ENCODE measurements at places on chromosomes 1 and 21. TPM values are rescaled to one million over a fixed set of nuclear protein-coding genes. Genes with fewer than 3 reads are reported as not detected.

- no peak for DNase-seq
Measured at GRCh38 chr21:37647781-37648180, 268.5 kb downstream of the KCNJ6 start.

DNA sequence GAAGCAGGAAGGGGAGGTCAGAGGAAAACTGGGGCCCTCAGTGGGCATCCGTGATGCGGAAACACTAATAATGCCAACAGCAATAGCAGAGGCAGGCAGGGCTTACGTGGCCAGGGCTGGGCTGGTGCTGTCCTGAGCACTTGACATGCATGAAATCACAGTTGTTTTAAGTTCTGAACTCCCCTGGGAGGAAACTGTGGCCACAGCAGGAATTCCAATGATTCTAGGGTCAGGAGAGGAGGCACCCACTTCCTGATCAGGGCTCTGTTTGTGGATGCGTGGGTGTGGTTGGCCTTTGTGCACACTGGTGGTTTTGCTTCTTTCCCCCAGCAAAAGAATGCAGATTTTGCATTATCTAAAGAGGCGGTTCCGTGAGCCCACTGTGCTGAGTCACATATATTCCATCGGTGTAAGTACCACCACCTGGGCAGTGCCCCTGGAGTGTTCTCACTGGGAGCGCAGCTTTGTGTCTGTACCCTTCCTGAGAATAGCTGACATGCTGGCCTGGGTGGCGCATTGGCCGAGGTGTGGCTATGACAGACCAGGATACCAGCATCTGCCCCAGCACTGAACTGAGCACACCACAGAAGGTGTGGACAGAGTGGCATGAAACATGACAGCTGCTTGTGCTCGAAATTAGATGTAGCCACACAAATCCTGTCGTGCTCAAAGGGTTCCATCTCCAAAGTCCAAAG lies 71.0 kb downstream of the PDE9A start:
- no peak for DNase-seq

- DNase-seq = no peak
Measured at GRCh38 chr1:59128239-59128736, 168.6 kb upstream of the FGGY start.

DNA sequence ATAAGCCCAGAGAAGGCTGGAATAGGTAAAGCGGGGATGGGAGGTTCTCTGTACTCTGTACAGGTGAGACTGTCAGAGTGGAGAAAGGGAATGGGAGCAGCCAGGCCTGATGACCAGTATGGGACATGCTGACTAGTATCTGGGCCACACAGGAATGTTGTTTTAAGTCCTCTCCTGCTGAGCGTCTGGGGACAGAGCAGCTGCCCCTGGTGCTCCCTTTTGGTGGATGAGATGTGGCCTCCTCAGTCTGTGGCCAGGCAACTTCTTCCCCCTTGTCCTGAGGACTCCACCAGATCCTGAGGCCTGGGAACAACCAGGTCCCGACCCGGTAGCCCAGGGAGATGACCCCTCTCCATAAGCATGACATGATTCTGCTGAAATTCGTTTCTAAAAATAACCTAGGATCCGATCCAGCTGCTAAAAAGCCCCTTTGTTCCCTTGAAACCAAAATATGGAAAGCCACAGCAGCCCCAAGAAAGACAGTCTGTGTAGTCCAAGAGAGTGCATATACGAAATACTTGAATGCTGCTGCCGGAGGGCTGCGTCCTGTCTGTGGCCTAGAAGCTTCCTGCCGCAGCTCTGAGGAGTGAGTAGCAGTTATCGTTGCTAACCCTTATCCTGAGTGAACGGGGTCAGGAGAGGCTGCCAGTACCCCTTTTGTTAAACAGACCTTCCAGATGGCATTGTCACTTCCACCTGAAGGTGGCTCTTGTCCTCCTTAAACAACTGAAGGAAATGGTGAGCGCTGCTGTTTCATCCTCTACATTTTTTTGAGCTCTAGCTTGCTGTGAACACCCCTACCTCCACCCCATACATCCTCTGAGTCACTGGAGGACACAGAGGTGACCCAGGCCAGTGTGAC lies 47.1 kb downstream of the ATP2B4 start:
- peak; percentile 55 for DNase-seq

GRCh38 chr1:190019717-190020116 lies 457.9 kb downstream of the BRINP3 start:
- no peak for DNase-seq

GRCh38 chr1:186927884-186928283 lies 99.1 kb downstream of the PLA2G4A start:
- DNase-seq = no peak

DNA sequence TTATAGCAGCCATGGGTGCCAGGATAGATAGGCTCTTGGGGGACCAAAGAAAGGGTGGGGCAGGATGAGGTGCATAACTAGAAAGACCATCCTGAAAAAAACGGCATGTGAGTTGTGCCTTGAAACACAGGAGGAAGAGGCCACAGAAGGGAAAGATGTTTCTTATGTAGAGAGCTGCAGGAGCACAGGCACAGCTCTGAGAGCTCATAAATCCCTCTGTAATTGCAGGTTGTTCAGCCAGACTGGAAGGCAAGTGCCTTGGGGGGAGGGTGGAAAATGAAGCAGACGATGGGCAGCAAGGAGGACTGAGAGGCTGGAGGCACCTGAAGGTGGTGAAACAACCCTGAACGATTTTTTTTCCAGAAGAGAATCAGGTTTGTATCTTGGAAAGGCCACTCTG lies 170.7 kb downstream of the NR5A2 start:
- no peak for DNase-seq

DNA sequence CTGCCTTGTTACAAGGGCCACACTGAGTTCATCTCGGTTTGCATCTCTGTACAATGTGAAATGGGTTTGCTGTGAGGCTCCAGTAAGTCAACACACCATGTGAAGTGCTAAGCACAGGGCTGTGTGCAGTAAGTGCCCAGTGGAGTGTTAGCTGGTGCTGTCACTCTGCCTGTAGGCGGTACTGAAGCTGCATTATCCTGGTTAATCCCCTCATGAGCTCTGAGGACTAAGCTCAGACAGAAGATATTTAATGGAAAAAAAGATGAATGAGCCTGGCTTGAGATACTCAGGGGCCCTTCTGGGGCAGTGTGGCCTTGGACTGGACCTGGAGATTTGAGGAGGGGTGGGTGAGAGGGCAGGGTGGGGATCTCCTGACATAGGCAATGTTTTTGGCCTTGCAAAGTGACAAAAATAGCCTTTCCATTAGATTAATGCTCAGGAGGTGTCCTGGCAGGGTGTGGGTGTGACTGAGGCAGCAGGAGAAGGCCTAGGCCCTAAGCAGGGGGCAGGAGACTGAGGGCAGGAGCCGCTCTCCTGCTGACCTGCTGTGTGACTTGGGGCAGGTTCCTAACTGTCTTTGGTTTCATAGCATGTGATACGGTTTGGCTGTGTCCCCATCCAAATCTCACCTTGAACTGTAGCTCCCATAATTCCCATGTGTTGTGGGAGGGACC lies 570.5 kb downstream of the PTPRU start:
- no peak for DNase-seq

DNA sequence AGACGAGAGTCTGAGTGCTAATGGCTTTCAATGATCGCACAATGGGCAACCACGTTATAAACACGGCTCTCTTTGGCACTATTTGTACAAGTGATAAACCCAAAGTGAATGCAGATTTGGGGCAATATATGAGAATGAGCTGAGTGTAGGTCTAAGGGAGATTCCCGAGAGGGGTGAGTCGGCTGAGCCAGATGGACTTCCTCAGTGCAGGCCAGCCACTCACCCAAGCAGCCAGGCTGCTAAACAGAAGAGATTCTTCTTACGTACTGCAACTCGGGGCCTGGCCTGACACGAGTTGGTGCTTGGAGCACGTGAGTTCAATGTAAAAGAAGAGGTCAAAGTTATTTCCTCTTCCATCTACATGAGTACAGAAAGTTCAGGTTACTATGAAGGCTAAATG lies 6.2 kb upstream of the MIXL1 start:
- DNase-seq = no peak

DNA sequence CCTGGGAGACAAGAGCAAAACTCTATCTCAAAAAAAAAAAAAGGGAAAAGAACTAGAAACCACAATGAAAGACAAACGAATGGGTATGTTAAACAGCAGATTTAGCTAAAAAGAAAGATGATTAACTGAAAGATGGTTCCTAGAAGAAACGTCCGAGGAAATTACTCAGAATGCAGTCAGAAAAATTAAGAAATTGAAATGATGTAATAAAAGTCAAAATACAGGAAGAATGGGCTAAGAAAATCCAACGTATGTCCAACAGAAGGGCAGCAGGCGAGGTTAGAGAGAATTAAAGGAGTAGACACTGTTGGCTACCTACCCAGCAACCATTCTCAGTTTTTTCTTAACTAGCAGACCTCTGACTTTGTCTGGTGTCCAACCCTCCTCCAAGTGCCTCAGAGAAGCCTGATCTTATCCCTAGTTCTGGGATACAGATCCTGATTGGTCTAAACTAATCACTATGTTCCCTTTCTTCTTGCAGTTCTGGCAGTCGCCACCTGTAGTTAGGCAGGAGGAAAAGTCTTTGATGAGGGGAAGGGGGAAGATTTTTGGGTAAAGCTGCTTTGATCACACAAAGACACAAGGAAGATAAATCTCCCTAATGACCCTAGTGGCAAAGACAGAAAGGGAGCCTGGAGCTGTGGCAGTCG lies 25.7 kb downstream of the GPR161 start:
- no peak for DNase-seq

DNA sequence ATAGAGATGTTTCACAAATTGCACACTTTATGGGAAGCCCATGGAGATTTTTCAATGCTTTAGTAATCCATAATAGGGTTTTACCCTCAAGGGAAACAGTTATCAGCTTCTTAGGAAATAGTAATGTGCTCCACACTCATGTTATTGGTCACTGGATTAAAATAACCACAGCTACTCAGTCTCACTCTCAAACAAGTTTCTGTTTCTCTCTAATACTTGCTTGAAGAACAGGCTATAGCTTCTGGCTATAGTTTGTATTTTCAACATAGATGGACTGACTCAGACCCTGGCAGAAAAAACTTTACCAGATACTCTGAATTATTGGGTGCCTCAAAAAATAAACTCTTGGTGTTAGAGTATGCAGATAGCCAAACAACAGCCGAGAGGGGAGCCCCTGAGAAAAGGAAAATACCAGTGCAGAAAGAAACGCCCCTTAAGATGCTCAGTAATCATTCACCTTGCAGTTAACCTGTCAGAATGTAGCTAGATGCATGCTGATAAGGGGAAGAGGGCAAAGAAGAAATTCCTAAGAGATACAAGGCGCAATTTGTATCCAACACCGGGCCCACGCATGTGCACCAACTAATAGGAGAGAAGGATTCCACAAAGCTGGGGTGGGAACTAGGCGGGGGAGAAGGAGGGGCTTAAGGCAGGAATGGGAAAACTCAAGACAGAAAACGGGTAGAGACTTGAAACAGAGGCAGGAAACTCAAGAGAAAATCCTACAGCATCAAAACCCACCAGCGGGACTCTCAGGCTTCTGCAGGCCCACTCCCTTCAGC lies 30.4 kb upstream of the PDE4B start:
- DNase-seq = no peak

Gene ASCL5
- total RNA-seq = 0.16 TPM

Gene C1orf226
- 0.14 TPM for total RNA-seq

Gene BRDT
- total RNA-seq = 0.10 TPM

Gene TNFRSF4
- 166 TPM for total RNA-seq

Gene NHLH1
- 0.68 TPM for total RNA-seq

Gene OR2M3
- total RNA-seq = not detected

Gene RXFP4
- total RNA-seq = not detected

Gene DCDC2B
- total RNA-seq = not detected

Gene SSR2
- 178 TPM for total RNA-seq

Gene IGSF9
- not detected for total RNA-seq
